ENCODE measurements at places on chromosomes 13 and 19. TPM values are rescaled to one million over a fixed set of nuclear protein-coding genes. Genes with fewer than 3 reads are reported as not detected.

DNA sequence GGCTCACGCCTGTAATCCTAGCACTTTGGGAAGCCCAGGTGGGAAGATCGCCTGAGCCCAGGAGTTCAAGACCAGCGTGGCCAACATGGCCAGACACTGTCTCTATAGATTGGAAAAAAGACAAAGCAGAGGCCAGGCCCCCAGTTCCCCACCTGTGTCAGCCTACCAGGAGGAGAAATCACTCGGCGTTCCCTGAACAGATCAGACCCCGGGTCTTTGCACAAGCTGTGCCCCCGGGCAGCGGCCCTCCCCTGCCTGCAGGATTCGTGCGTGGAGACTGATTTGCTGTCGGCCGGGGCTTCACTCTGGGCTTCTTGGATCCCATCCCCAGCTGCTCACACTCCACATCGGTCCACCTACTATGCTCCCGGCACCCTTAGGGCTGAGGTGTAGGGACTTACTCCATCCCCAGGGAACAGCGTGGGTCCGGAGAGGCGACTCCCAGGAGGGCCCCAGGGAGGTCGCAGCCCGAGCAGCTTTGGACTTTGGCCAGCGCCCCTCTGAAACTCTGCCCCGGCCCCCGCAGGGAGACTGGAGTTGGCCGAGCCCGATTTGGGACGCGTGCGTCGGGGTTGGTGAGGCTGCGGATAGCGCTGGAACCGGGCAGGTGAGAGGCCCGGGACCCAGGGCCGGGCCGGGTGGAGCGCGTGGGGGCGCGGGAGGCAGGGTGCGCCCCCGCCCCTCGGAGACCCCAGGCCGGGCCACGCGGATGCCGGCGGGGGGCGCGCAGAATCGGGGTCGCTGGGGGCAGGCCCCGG, 515 bp upstream of the EFNA2 start:
- no peaks in the 10 kb centered on the region for H3K4me1 ChIP-seq
- H3K4me3 ChIP-seq: no peak overlapping the region
- no peak overlapping the region for H3K27ac ChIP-seq

DNA sequence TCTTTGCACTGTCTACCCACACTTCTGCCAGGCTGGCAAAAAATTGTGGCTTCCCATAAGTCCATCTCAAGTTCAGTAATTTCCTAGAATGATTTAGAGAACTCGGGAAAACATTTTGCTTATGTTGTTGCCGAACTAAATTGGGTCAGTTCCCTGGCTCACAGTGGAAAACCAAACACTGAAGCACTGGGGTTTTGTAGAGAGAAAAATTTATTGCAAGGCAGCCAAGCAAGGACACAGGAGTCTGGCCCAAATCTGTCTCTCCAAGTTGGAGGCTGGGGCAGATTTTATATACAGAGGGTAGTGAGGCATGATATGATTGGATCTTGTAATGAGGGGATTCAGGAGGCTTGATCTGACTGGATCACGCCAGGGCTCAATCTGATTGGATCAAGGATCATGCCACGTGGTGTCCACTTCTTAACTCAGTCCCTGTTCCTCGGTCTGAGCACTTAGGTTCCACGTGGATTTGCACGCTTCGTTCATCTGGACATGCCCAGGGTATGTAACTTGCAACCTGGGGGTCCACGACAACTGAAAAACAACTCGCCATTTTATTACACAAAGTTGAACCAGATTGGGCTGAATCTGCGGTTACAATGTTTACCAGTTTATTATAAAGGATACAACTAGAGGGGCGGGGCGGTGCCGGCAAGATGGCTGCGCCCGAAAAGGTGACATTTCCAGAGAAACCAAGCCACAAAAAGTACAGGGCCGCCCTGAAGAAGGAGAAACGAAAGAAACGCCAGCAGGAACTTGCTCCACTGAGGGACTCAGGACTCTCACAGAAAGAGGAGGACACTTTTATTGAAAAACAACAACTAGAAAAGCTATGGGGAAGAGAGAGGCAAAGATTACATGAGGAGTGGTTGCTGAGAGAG, 7.3 kb downstream of the CD209 start:
- peak overlapping the region; percentile 71 for H3K4me3 ChIP-seq
- DNase-seq: no peak
- H3K27ac ChIP-seq: peak overlapping the region; percentile 79
- no peaks in the 10 kb centered on the region for H3K27me3 ChIP-seq

- no peak overlapping the region for H3K4me3 ChIP-seq
- no peaks in the 10 kb centered on the region for H3K27me3 ChIP-seq
- H3K36me3 ChIP-seq: peaks cover 8% of the 10 kb centered on the region
- DNase-seq: peak; percentile 58
These were observed 8.1 kb downstream of the TIMM29 start for GRCh38 chr19:10936661-10937084.

- no peaks in the 10 kb centered on the region for H3K27me3 ChIP-seq
- no peaks in the 10 kb centered on the region for H3K4me1 ChIP-seq
- no peak overlapping the region for H3K4me3 ChIP-seq
- no peak for DNase-seq
These were observed 322.5 kb upstream of the ZNF507 start for GRCh38 chr19:32022731-32023563.

GRCh38 chr13:47046706-47047105, 149.9 kb upstream of the HTR2A start:
- H3K27ac ChIP-seq: no peak overlapping the region
- no peaks in the 10 kb centered on the region for H3K4me1 ChIP-seq
- no peak for DNase-seq
- no peaks in the 10 kb centered on the region for H3K36me3 ChIP-seq

DNA sequence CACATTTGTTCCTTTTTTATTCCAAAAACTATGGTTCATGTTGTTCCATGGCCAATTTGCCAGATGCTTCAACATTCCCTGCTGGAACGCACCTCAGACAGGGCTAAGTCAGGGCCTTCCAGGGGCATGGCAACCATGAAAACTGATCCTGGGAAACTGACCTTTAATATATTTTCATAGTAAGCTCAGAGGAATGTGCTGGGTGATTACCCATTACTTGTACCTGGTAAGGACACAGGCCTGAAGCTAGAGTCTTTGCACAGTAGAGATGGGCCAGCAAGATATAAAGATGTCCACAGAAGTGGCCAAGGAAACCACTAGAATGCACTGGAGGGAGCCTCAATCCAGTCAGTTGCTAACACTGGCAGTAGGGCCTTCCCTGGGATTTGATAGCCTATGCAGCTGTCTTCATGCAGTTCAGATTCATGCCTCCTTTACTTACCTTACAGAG, 353.1 kb downstream of the ENOX1 start:
- no peaks in the 10 kb centered on the region for H3K36me3 ChIP-seq
- H3K27me3 ChIP-seq: no peaks in the 10 kb centered on the region
- H3K4me3 ChIP-seq: no peak overlapping the region

- H3K36me3 ChIP-seq: no peaks in the 10 kb centered on the region
- H3K27me3 ChIP-seq: no peaks in the 10 kb centered on the region
- no peak overlapping the region for H3K27ac ChIP-seq
- H3K4me3 ChIP-seq: no peak overlapping the region
- no peak for DNase-seq
- no peaks in the 10 kb centered on the region for H3K4me1 ChIP-seq
These were observed 341.4 kb downstream of the PCDH9 start for GRCh38 chr13:66888698-66889097.

DNA sequence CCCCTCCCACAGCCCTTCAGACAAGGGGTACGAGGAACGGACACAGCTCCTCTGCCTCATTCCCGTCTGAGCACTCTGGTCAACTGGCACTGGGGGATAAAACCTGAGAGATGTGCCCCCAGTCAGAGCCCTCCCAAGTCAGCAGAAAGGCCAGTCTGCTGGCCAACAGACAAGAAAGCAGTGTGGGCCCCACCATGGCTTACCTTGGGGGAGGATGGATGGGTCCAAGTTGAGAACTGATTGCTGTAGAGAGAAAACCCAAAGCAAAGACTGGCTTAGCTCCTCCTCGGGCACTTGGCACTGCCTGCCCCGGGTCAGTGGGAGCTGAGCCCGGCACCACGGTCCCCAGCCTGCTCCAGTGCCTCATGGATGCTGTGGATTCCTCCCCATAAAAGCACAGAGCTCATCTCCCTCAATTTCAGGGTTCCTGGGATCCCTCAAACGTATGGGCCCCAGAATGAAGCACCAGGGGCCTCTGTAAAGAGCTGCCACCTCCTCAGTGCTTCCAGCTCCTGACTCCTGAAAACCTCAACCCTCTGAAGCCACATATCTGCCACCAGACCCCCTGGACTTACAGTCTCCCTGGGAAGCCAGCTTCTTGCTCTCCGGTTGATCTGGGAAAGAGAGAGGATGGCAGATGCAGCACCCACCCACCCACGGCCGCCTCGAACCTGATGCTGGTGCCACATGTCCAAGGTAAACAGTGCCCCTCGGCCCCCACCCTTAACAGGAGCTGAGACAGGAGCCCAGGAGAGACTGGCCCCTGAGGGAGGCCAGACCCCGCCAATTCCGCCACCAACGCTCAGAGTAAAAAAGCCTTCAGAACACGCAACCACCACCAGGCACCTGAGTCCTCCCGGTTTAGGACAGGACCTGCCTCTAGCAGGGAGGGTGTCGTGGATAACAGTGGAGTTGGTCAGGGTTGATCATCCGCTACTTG, 3.3 kb downstream of the KHSRP start:
- no peak for DNase-seq
- no peaks in the 10 kb centered on the region for H3K27me3 ChIP-seq
- no peak overlapping the region for H3K27ac ChIP-seq
- H3K4me3 ChIP-seq: no peak overlapping the region
- H3K4me1 ChIP-seq: peaks cover 23% of the 10 kb centered on the region

- H3K4me3 ChIP-seq: no peak overlapping the region
- DNase-seq: no peak
- H3K4me1 ChIP-seq: no peaks in the 10 kb centered on the region
- no peak overlapping the region for H3K27ac ChIP-seq
- no peaks in the 10 kb centered on the region for H3K27me3 ChIP-seq
- H3K36me3 ChIP-seq: no peaks in the 10 kb centered on the region
These were observed 811.6 kb upstream of the ARGLU1 start for GRCh38 chr13:107379407-107380155.

- peak within 1 kb of the TSS; percentile 80 for H3K27ac ChIP-seq
- H3K4me1 ChIP-seq: peaks cover 34% of the 10 kb centered on the region
- H3K27me3 ChIP-seq: no peaks in the 10 kb centered on the region
- peak within 1 kb of the TSS; percentile 53 for H3K4me3 ChIP-seq
- DNase-seq: peak; percentile 15
These were observed at the start of gene TBCB for GRCh38 chr19:36115453-36116343. Gene TBCB, plus strand, starts transcription at chr19:36115468. Its CDS starts 93 bp downstream, at chr19:36115561.

DNA sequence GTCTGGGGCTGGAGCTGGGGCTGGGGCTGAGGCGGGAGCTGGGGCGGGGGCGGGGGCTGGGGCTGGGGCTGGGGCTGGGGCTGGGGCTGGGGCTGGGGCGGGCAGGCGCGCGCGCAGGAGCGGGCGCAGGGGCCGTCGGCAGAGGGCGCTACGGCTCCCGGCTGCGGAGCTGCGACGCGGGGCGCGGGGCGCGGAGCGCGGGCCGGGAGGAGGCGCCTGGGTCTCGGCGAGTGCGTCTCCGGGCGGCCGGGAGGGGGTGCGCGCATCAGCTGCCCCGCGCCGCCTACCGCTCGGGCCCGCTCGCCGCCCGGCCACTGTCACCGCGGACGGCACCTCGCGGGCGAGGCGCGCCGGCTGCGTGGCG, 422 bp upstream of the MTUS2 start:
- no peak overlapping the region for H3K27ac ChIP-seq
- peaks cover 16% of the 10 kb centered on the region for H3K27me3 ChIP-seq
- no peak overlapping the region for H3K4me3 ChIP-seq
- DNase-seq: peak; percentile 63

- no peaks in the 10 kb centered on the region for H3K27me3 ChIP-seq
- no peaks in the 10 kb centered on the region for H3K36me3 ChIP-seq
- H3K4me1 ChIP-seq: no peaks in the 10 kb centered on the region
- no peak overlapping the region for H3K27ac ChIP-seq
These were observed 416.4 kb downstream of the TSHZ3 start for GRCh38 chr19:30932854-30933253.

DNA sequence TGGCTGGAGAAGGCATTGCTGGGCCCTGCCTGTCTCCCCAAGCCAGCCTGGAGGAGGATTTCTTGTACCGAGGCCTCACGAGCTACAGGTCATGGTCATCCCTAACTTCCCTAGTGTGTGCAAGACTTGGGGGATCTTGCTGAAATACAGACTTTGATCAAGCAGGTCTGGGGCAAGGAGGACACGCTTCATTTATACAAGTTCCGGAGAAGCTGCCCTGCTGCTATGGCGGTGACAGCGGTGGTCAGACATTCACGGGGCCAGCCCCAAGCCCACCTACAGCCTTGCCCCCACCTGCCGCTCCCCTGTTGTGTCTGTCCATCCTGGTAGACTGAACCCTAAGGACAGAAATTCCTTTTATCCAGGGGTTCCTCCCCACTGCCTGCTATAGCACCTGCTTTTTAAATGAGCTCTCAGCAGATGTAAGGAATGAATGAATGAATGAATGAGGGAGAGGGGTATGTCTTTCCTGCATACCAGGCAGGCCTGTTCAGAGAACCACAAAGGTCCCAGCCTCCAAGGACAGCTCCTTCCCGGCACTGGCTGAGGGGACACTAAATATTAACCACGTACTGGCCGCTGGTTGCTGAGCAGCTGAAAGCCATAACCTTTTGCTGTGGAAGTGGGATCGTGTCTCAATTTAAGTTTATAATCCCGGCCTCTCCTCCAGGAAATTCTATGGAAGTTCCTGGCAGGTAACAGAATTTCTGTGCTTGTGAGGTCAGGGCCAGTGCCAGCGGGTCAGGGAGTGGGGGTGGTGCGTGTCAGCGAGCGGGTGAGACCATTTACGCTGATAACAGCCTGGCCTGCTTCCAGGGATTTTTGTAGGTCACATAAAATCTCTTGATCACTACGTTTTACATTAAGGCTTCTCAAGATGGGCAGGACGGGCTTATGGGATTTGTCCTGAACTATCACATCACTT, 27.1 kb downstream of the TSSK6 start:
- no peak for DNase-seq
- no peaks in the 10 kb centered on the region for H3K27me3 ChIP-seq
- peak overlapping the region; percentile 87 for H3K27ac ChIP-seq
- no peak overlapping the region for H3K4me3 ChIP-seq
- peaks cover 48% of the 10 kb centered on the region for H3K36me3 ChIP-seq
- peaks cover 23% of the 10 kb centered on the region for H3K4me1 ChIP-seq

DNA sequence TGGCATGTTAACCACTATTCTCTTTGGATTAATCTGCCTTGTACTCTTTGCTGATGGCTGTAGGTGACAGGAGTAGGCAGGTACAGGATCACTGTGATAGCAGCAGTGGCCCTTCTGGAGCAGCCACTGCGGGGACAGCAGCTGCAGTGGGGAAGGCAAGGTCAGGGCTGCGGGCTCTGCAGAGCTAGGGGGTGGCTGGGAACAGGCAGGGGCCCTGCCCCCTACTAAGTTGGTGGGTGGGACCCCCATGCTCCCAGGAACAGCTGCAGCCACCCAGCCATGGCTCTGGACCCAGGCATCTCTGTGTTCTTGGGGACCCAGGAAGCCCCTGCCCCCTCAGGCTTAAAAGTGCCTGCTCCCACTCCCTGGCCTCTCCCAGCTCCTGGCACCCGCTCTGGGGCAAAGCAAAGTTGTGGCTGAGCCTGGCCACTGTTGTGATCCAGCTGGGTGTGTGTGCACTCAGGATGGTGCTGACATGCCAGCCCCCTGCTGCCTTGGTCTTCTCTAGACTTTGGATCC, 302.4 kb downstream of the PCDH20 start:
- DNase-seq: no peak
- H3K4me1 ChIP-seq: no peaks in the 10 kb centered on the region
- H3K36me3 ChIP-seq: no peaks in the 10 kb centered on the region

- no peak for DNase-seq
- H3K4me3 ChIP-seq: no peak overlapping the region
- H3K27me3 ChIP-seq: no peaks in the 10 kb centered on the region
These were observed 167.0 kb upstream of the ZNF507 start for GRCh38 chr19:32178401-32178800.

METTL21C gene
- not detected for polyA plus RNA-seq

ANKRD24 gene
- polyA plus RNA-seq: not detected

KCTD12 gene
- polyA plus RNA-seq: 30.9 TPM

ANGPTL8 gene
- polyA plus RNA-seq: not detected

PRX gene
- polyA plus RNA-seq: not detected

ZNF229 gene
- not detected for polyA plus RNA-seq

URI1 gene
- 9.7 TPM for polyA plus RNA-seq

KLF12 gene
- polyA plus RNA-seq: 0.04 TPM
